ENCODE measurements at places on chromosomes 3 and 15. TPM values are rescaled to one million over a fixed set of nuclear protein-coding genes. Genes with fewer than 3 reads are reported as not detected.

The FAM219B gene
- total RNA-seq, result 105 TPM

The EPHB1 gene
- 14.6 TPM for total RNA-seq

The TEX55 gene
- not detected for total RNA-seq

The LDHAL6B gene
- total RNA-seq, result not detected

The RTP3 gene
- not detected for total RNA-seq

The SLC33A1 gene
- total RNA-seq, result 36.6 TPM

- peak; percentile 88 for DNase-seq
Observed at GRCh38 chr3:69505770-69506407, 120.0 kb upstream of the FRMD4B start.

DNA sequence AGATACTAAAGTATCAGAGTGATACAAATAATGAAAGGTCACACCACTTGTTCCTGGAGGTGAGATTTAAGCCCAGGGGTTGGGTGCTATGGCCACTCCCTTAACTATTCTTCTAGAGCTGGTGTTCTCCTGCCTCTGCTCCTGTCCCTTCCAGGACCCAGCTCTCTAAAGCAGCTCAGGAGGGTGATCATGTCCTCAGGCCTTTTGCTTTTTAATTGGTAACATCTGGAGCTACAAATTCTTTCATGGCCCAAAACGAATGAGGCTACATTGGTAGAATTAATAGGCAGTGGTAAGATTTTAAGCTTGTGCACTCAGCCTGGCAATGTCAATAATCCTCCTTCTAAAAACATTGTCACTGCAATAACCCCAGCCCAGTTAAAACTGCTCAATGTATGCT is 38.2 kb upstream of the CNOT10 start:
- no peak for DNase-seq

GRCh38 chr15:42591238-42591934 is 16.0 kb downstream of the STARD9 start:
- DNase-seq, result no peak

DNA sequence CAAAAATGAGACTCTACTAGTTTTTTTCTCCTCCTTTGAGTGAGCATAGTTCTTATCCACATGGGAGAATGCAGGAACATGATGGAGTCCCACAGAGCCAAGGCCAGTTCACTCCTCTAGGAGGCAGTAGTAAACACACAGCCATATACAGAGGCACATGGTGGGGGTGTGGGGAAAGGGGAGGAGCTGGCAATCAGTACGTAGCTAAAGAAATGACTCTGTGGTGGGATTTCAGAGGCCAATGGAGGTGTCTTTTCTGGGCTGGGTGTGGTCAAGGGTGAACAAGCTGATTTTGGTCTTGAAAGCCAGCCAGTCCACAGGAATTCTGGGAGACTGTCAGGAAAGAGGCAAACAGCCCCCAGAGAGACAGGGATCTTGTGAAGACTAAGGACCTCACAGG is 6.6 kb upstream of the RAB11A start:
- DNase-seq, result no peak

DNA sequence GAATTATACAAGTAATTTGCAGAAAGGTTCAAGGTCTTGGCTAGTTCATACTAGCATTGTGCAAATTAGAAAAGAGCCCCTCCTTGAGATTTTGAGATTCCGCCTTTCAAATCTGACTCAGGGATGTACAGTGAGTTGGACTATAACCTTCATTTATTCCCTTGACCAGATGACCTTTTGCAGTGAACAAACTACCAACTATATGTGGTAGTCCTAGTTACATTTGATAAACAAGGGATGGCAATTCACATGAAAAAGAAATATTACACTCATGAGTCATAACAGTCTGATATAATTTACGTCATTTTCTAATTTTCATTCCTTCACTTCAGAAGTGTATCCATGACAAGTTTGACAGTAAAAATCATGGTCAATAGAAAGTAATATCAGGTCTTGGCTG is 860.4 kb downstream of the ROBO1 start:
- DNase-seq, result no peak

DNA sequence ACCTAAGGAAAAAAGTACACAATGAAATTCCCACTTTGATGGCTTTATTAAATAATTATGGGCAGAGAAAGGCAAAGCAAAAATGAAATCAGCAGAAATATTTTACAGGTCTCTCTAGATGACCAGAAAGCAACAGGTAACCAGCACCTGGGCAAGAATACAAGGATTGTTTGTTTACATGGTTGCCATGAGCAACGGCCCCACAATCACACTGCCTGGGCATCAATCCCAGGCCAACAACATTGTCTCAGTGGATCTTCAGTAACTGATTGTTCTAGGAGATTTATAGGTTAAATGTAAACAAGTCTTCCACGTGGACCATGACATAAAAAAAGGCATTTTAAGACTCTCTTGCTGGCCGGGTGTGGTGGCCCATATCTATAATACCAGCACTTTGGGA is 82.6 kb downstream of the PDZRN3 start:
- DNase-seq, result no peak

DNA sequence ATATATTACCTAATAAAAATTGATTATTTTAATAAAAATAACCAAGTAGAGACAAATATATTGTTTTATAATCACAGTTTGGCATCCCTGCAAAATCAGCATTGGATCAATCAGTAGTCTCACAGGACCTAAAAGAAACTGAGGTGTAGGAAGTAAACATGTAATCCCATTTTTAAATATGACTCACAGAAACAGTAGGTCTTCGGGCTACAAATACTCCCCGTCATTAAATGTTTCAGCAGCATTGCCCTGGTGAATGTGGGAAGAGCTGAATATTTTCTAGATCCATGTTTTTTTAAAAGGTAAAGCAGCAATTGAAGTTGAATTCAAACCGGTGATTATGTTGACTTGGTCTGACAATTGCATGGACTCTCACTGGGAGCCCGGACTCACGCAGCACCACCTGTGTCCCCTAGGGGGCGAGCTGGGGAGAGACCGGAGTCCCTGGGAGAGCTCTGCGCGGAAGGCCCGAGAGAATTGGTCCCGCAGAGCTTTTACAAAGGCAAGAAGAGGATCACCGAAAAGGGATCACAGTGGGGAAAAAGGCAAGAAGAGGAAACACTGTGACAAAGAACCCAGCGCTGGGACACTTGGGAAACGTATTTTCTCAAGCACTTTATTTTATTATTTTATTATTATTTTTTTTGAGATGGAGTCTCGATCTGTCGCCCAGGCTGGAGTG is 17.2 kb upstream of the USP3 start:
- peak; percentile 77 for DNase-seq

- no peak for DNase-seq
Observed at GRCh38 chr3:50194128-50194902, 2.9 kb downstream of the GNAT1 start.

DNA sequence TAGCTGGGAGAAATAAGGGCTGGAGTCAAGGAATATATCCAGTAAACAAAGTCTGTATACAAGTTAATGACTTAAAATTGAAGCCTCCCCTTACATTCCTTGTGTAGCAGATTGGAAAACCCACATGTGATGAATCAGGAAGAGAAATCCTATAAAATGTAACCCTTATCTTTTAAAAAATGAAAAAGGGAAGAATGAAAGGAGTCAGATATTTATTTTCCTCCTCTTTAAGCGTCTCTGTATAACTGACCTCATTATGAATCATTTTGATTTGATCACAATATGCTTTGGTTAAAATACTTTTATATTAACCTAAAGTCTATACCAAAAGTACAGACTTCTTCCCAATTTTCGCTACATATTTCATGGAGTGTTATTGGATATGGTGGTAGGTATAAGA is 316.3 kb upstream of the STAC start:
- DNase-seq, result no peak

DNA sequence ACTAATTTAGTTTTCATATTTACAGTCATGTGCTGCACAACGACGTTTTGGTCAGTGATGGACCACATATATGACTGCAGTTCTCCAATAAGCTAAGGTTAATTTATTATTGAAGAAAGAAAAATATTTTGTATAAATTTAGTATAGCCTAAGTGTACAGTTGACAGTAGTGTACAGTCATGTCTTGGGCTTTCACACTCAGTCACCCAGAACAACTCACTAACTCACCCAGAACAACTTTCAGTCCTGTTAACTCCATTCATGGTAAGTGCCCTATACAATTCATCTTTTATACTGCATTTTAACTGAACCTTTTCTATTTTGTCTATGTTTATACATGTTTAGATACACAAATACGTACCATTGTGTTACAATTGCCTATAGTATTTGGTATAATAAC is 3.8 kb upstream of the GABRR3 start:
- DNase-seq, result no peak

DNA sequence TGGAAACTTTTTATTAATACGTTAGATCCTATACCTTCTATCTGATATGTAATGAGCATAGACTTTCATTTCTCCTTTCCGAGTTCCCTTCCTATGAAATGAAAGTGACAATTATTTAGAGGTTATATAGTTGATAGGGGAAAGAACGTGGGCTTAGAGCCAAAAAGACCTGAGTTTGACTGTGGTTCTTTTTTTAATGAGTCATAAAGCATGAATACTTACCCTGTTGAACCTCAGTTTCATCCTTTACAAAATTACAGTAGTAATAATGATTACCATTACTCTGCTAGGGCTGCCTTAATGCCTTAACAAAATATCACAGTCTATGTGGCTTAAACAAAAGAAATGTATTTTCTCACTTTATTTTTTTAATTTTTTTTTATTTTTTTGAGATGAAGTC is 75.9 kb downstream of the AGBL1 start:
- DNase-seq, result no peak

- no peak for DNase-seq
Observed at GRCh38 chr3:172221547-172221946, 182.2 kb downstream of the FNDC3B start.

DNA sequence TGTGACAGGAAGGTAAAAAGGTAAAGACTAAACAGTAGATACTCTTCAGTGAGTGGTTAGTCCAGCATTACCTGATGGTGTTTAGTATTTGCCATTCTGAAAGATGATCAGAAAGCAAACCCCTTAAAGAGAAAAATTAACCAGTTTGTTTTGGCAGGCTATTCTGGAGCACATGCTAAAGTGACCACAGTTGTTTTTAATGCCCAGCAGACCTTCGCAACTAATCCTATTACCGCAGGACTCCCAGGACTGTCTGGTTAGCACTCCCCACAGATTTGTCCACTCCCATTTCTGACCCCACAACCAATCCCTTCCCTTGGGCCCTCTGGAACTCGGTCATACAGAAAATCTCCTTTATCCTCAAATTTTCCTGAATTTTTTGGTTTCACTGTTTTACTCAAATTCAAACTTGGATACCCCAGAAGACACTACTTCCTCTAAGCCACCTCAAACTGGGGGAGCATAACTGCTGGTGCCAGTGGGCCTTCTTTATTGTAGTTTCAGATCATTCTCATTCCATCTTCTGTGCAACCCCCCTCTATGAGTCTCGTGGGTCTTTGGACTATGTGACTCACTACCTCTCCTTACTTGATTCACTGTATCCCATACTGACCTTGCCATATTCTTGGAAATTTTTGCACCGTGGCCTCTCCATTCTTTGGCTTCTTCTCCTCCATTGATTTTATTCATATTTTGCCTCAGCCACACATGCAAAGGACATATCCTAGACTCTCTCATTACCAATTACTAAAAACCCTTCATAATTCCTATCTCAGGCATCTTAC is 104.4 kb downstream of the RBMS3 start:
- no peak for DNase-seq

DNA sequence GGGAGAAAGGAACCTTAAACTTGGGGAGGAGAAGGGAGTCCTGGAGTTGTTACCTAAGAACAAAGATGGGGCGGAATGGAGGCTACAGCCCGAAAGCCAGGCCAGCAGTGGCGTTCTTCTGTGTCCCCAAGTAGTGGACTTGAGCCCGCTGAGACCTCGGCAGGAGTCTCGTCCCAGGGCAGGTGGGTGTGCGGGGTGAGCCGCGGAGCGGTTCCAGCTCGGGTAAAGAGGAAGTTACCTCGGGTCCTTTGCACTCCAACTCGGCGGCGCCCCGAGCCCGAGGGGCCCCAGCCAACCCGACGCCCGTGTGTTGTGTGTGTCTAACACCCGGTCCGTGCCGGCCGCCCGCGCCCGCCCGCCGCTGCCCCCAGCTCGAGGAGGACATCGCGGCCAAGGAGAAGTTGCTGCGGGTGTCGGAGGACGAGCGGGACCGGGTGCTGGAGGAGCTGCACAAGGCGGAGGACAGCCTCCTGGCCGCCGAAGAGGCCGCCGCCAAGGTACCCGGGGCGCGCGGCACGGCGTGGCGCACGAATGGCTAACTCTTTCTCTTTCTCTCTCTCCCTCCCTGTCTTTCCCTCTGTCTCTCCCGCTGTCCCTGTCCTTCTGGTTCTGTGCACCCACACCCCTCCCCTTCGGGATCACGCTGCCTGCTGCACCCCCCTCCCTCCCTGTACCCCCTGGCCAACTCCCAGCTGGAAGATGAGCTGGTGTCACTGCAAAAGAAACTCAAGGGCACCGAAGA is 959 bp downstream of the TPM1 start:
- DNase-seq, result no peak

DNA sequence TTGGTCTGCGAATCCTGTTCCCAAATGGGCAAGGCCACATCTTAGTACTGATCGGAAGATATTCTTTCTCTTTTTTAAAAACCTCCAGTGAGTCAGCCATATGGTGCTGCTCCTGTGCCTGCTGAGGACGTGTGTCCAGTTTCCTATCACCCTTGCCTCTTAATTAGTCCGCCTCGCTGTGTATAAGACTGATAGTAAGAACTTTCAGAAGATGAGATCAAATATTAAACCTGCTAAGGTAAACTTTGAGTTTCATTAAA is 612 bp downstream of the UBA5 start:
- no peak for DNase-seq

Data from spinal cord (tissue), 10 donors.